GM13976 (cell line): ENCODE measurements at places on chromosomes 12 and 14.
A peak's percentile ranks its signal among the peaks of the same experiment; 100 is the strongest.

- DNase-seq, result no peak
Measured at GRCh38 chr14:101518611-101519473, 42.5 kb upstream of the DIO3 start.

GRCh38 chr12:118061011-118061872 is at the start of gene WSB2:
Gene WSB2, minus strand, starts transcription at chr12:118061179. Its CDS starts 131 bp downstream, at chr12:118061048.
- DNase-seq, result peak; percentile 81

DNA sequence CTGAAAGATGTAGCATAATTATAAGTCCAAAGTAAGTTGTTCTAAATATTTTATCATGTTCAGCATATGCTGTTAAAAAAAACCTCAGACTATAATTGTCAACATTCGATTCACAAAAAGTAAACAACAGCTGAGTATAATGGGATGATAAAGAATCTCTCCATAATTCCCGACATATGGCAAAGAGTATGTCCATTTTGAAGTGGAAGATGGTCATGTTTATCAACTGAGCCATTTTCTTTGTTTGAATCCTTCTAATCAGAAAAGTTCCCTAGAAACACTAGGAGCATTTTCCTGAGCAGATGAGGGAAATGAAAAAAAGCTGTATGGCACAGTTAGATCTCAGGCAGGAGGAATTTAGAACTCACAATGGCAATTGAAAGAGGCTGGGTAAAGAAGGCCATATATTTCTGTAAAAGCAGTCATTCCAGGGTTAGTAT is 192.1 kb upstream of the AMIGO2 start:
- DNase-seq, result no peak

GRCh38 chr12:66753810-66754209 is 74.9 kb upstream of the GRIP1 start:
- no peak for DNase-seq

DNA sequence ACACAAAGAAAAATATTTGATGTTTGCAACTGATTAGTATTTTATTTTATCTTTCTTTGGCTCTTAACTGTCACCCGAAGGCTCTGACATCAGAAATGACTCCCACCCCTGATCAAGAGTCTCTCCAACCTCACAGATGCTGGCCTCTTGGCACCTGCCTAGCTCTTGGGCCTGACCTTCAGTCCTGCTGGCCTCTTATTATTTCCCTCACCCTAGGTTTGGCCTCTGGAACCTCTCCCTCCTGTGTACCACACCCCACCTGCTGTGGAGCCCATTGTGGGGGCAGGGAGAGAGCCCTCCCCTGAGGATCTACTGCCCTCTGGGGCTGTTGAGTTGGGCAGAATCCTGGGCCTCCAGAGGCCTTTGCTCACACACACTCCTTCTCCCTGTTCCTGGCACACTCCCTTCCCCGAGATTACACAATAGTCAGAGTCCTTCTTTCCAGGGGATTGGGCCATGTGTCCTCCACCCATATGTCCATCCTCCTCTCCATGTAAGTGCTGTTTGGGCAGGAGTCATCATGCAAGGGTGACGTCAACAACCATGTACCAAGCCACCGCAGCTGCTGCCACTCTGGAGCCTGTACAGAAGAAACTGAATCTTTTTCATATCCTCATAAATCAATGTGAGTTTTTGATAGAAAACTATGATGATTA is 124.3 kb downstream of the RASSF9 start:
- no peak for DNase-seq

GRCh38 chr12:109304485-109304884 is 4.6 kb downstream of the FOXN4 start:
- DNase-seq, result peak; percentile 9

DNA sequence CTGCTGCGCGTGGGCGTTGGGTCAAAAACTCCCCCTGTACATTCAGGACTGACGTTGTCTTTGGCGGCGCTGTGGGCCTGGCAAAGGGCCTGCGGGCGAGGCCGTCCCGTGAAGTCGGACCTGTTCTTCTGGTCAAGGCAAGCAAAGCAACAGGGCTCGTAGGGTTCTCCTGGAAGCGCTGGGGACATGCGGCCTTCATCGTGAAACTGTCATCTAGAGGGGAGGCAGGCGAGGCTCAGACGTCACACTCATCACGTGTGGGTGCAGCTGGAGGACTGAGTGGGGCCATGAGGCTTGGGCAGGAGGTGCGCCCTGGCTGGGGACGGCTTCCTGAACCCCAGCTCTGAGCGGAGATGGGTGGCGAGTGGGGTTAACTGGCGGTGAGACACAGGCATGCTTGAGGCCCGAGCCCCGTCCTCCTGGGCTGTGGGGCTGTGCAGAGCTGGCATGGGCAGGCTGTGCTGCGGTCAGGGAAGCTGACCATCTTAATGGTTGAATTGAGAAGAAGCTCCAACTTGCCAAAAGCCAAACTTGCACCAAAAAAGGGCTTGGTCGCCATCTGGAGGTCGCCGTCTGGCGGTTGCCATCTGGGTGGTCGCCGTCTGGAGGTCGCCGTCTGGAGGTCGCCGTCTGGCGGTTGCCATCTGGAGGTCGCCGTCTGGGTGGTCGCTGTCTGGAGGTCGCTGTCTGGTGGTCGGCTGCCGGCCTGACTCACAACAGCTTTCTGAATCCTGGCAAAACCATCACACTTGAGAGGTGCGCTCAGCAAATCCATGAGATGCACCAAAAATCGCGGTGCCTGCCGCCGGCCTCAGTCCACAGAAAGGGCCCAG is 66.2 kb downstream of the NOC4L start:
- no peak for DNase-seq

DNA sequence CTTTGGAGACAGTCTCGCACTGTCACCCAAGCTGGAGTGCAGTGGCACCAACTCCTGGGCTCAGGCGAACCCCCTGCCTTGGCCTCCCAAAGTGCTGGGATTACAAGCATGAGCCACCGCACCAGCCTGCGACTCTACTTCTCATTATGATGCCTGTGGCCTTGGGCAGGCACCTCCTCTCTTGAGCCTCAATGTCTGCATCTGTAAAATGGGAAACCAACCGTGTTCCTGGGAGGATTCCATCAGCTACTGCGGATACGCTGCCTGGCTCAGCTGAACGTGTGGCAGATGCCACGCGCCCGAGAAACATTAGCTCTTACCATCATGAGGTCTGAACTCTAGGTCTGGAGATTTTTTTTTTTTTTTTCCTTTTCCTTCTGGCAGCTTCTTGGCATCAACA is 5.8 kb downstream of the TESC start:
- DNase-seq, result no peak

DNA sequence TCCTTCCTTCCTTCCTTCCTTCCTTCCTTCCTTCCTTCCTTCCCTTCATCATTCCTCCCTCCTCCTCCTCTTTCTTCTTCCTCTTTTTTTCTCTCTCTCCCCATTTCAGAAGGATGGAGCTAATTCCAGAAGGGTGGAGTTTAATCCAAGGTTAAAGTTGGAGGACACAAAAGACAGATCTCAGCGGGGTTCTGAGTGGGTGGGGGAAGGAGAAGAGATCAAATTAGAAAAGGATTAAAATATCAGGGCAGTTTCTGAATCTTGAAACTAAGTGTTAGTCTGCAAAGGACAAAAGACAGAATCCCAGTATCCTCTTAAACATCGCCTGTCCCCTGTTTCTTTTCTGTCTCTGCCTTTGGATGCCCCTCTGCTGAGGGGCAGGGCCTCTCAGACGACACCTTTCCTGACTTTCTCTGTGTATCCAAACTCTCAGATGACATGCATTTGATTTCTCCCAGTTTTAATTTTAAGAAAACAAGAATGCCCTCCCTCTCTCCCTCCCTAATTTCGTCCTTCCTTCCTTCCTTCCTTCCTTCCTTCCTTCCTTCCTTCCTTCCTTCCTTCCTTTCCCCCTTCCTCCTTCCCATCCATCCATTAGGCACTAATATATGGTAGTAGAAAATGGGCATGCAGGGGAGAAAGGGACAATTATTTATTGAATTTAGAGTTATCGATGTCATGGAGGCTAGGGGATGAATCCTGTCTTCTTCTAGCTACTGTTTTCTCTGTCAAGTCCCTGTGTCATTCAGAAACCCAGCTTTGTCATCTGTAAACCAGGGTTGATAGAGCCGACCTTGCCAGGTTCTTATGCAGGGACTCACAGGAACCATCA is 269.1 kb downstream of the VRK1 start:
- DNase-seq, result no peak

GRCh38 chr12:20105943-20106342 is 262.4 kb upstream of the PDE3A start:
- DNase-seq, result no peak

DNA sequence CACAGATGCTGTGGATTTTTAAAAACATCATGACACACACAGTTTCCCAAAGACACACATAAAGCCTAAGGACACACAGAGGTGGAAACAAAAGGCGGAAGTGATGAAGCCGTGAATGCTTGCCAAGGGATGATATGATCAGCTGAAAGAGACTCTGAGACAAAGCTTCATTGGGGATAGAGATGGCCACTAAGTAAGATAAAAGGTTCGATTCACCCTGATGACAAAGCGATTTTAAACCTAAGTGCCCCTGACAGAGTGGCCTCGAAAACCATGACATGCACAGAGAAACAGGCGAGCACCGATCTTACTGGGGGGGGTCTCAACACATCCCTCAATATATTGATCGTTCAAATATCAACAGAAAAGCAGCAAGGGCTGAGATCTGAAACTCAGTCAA is 20.3 kb upstream of the EIF5 start:
- DNase-seq, result no peak

GRCh38 chr12:122150127-122150681 is 23.8 kb downstream of the IL31 start:
- no peak for DNase-seq

GRCh38 chr12:26701604-26702215 is 131.3 kb downstream of the ITPR2 start:
- peak; percentile 11 for DNase-seq

- no peak for DNase-seq
Measured at GRCh38 chr12:2624543-2625288, 170.1 kb upstream of the FKBP4 start.

DNA sequence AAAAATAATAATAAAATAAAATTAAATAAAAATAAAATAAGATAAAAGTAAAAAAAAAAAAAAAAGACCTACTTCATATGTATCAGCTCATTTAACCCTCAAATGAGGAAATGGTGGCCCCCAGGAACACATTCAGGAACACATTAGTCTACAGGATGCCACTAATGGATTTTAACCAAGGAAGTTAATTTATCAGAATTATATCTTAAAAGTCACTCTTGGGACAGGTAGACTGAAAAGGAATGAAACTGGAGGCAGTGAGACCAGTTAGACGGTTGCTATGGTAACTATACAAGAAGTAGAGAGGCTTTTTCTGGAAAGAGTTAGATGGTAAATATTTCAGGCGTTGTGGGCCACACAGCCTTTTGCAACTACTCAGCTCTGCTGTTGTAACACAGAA is 54.9 kb downstream of the SCN8A start:
- no peak for DNase-seq

DNA sequence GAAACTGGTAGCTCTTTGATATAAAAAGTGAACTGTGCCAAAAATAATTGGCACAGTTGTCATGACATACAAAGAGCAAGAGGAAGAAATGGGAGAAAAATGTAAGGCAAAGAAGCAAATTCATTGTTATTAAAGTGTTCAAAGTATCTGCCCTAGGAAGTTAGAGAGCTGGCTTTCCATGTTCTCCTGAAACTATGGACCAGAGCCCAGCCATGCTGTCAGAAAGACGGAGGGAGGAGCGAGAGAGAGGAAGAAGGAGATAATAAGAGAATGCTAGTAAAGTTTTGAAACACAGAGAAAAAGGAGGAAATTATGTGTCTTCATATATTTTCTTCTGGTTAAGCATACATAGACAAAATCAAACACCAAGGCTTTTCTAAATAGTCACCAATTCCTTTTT is 78.1 kb upstream of the PELI2 start:
- DNase-seq, result no peak

GRCh38 chr12:57765003-57765697 is 1.7 kb downstream of the CYP27B1 start:
- peak; percentile 72 for DNase-seq

GRCh38 chr14:92702441-92702918 is 45.9 kb downstream of the LGMN start:
- DNase-seq, result no peak

DNA sequence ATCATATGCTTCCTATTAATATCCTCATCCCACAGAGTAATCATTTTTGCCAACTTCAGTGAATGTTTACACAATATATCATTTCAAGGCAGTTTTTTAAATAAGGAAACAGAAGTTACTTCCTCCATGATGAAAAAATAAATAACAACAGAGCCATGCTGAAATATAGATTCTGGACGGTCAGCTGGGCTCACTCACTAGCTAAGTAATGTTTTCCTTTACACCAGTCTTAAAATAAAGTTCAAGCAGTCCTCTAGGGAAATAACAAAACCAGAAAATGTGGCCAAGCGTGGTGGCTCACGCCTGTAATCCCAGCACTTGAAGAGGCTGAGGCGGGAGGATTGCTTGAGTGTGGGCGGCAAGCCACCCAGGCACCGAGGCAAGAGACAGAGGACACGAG is 28.7 kb downstream of the AICDA start:
- DNase-seq, result no peak

- no peak for DNase-seq
Measured at GRCh38 chr12:89507015-89507824, 17.4 kb downstream of the GALNT4 start.

- no peak for DNase-seq
Measured at GRCh38 chr12:16880864-16881285, 274.9 kb upstream of the LMO3 start.

DNA sequence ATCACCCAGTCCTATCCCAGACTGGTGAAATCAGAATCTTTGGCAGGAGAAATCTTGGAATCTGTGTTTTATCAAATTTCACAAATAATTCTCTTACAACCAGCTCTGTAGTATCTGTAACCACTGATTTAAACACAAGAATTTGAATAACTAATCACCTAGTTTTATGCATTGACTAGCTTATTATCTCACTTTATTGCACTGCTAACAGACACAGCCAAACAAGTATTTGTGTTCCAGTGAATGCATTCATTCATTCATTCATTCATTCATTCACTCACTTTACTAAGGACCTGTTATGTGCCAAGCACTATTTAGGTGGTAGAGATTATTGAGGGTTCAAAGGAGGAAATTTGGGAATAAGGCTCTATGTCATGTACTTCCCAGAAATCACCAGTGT is 16.2 kb downstream of the LRRC74A start:
- DNase-seq, result no peak

DNA sequence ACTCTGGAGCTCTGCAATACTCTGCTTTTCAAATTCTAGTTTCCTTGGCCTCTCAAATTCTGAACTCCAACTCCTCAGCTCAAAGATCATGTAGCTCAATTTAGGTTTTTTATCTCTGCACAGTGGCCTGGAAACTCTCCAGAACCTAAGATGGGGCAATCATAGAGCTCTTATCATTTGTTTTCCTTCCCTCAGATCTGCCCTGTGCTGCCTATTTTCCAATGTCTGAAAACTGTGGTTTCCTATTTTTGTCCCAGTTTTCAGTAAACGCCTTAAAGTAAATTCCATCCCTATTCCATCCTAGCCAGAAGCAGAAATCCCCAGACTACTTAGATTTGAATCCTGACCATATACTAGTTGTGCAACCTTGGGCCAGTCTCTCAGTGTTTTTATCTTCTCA is 73.2 kb downstream of the CEP83 start:
- DNase-seq, result no peak

GRCh38 chr14:77848031-77848430 is 48.1 kb downstream of the ADCK1 start:
- DNase-seq, result no peak

GRCh38 chr12:91019455-91019854 is 14.7 kb upstream of the EPYC start:
- DNase-seq, result no peak

- DNase-seq, result no peak
Measured at GRCh38 chr12:57152639-57153038, 5.2 kb upstream of the LRP1-AS start.
